ENCODE measurements at places on chromosomes 11 and 22. TPM values are rescaled to one million over a fixed set of nuclear protein-coding genes. Genes with fewer than 3 reads are reported as not detected.

RHOD gene
- total RNA-seq, result not detected

BCL2L13 gene
- 47.9 TPM for total RNA-seq

YPEL1 gene
- 89.5 TPM for total RNA-seq

KCTD14 gene
- 1.3 TPM for total RNA-seq

MMP1 gene
- total RNA-seq, result not detected

C11orf42 gene
- total RNA-seq, result not detected

Data from parietal lobe (tissue), 2 donors.